ENCODE measurements at places on chromosomes 12 and 14.

GRCh38 chr14:50521912-50522341 is 10.4 kb downstream of the MAP4K5 start:
- DNase-seq, result peak; percentile 22

DNA sequence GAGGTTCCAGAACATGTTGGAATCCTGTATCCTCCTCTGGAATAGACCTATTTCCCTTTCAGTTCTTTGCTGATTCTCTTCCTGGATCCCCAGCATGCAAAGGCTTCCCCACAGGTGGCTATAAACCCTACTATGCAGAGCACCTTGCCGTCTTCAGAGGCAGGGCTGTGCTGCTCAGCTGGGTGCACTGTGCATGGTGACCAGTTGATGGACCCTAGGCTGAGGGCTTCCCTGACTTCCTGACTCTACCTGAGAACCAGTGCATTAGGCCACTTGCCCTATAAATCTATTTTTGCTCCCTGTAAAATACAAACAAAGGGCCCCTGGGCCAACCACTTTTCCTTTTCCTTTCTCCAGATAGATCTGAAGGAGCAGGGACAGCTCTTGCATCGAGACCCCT is 14.1 kb downstream of the ZNF219 start:
- no peak for DNase-seq

- DNase-seq, result peak; percentile 14
These were observed 90.3 kb downstream of the DDHD1 start for GRCh38 chr14:53062856-53063255.

DNA sequence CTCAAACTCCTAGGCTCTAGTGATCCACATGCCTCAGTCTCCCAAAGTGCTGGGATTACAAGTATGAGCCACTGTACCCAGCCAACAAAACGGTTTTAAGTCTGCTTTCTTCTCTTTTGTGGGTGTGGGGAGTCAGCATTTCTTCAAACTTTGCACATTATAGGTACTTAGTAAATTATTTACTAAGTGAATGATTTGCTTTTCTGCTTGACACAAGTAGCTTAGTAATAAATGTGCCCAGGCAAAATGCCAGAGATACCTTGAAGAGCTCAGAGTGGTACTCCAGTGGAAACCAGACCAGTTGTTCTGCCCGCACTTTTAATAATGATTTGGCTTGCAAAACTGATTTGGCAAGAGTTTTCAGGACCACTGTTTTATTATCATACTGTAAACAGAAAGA is 15.0 kb downstream of the DEPDC4 start:
- DNase-seq, result no peak

DNA sequence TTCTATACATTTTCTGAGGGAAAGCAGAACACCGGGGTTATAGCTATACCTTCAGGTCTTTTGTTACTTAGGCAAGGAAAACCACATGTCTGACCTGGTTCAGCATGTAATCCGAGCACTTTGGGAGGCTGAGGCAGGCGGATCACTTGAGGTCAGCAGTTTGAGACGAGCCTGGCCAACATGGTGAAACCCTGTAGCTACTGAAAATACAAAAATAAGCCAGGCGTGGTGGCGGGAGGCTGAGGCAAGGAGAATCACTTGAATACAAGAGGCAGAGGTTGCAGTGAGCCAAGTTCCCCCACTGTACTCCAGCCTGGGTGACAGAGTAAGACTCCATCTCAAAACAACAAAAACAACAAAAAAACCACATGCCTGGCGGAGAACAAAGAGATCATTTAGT is 177.6 kb downstream of the ACSS3 start:
- no peak for DNase-seq

GRCh38 chr14:79278798-79279644 is 932.3 kb downstream of the DIO2 start:
- DNase-seq, result peak; percentile 95

DNA sequence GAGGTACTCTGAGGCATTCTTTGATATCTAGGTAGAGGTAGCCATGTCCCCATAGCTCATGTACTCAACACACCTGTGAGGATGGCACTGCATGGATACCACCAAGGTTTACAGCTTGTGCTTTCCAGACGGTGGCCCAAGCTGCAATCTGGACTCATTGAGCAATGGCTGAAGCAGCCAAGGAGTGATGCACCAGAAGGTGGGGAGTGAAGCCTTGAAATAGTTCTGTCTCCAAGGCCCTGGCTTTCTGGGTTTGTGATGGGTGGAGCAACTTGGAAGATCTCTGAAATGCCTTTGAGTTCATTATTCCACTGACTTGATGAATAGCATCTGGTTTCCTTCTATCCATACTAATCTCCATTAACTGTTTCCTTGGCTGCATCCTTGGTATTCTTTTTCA is 290.0 kb upstream of the NOVA1 start:
- DNase-seq, result no peak

- no peak for DNase-seq
These were observed 161.4 kb downstream of the TTC7B start for GRCh38 chr14:90654831-90655276.
